ENCODE measurements at places on chromosomes 13 and 19. TPM values are rescaled to one million over a fixed set of nuclear protein-coding genes. Genes with fewer than 3 reads are reported as not detected.

The RGCC gene
- total RNA-seq, result 1.4 TPM

The FCER2 gene
- total RNA-seq, result not detected

The CGB3 gene
- not detected for total RNA-seq

The NLRP4 gene
- not detected for total RNA-seq

The GFY gene
- total RNA-seq, result not detected

The SERTAD1 gene
- 31.1 TPM for total RNA-seq

The LILRB2 gene
- total RNA-seq, result not detected

The TMIGD2 gene
- not detected for total RNA-seq

The MIER2 gene
- 17.4 TPM for total RNA-seq

The PLK5 gene
- not detected for total RNA-seq

The PROZ gene
- total RNA-seq, result not detected

The LRRC4B gene
- total RNA-seq, result not detected
